Transverse colon (tissue), 4 donors: ENCODE measurements at places on chromosomes 16 and 17. TPM values are rescaled to one million over a fixed set of nuclear protein-coding genes. Genes with fewer than 3 reads are reported as not detected.

RNU2-1 gene
- not detected for total RNA-seq

- DNase-seq = no peak
Observed at GRCh38 chr17:73155410-73156165, 9.2 kb upstream of the SSTR2 start.

GRCh38 chr16:5916711-5917191 lies 819.2 kb upstream of the EEF2KMT start:
- DNase-seq = peak; percentile 33

- peak; percentile 89 for DNase-seq
Observed at GRCh38 chr16:83826146-83826913, 18.6 kb downstream of the HSBP1 start.

GRCh38 chr16:16038950-16039349 lies 89.5 kb downstream of the ABCC1 start:
- no peak for DNase-seq

- no peak for DNase-seq
Observed at GRCh38 chr17:1169221-1169928, 10.4 kb downstream of the ABR start.

DNA sequence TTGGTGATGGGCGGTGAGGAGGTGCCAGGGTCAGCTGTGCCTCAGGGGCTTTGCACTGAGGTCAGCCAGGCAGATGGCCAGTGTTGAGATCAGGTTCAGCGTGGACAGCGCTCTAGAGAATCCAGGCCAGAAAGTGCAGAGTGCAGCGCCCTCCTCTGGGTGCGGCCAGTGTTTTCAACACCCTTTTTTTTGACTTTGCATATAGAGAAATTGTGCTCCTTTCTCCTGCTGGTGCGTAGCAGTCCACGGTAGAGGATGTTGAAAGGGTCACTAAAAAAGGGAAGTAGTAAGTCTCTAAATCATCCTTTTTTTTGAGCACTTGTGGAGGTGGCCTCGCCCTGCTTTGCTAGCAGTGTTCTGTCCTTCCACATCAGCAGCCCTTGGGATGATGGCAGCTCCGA lies 53.9 kb downstream of the BANP start:
- DNase-seq = no peak

DPEP3 gene
- not detected for total RNA-seq

WSCD1 gene
- 58.4 TPM for total RNA-seq
